Bronchial smooth muscle cell (primary cell): ENCODE measurements at places on chromosomes 4 and X. TPM values are rescaled to one million over a fixed set of nuclear protein-coding genes. Genes with fewer than 3 reads are reported as not detected.

The PDLIM3 gene
- total RNA-seq = 9.5 and 44.7 TPM in 2 replicates

The NHSL2 gene
- 0.52 and 9.5 TPM in 2 replicates for total RNA-seq

The TAF7L gene
- total RNA-seq = 0.69 and 0.95 TPM in 2 replicates

The FOXR2 gene
- total RNA-seq = not detected in 2 replicates

The MAOA gene
- total RNA-seq = 7.0 and 19.9 TPM in 2 replicates

The PDE6B gene
- 0.63 and 1.6 TPM in 2 replicates for total RNA-seq

The C1QTNF7 gene
- total RNA-seq = 1.2 and 3.0 TPM in 2 replicates

The CCNA2 gene
- total RNA-seq = 0.94 and 6.9 TPM in 2 replicates

The COL4A5 gene
- total RNA-seq = 8.9 and 27.0 TPM in 2 replicates

The ACE2 gene
- under 0.01 TPM in 1 of 2 replicates, not detected in the other for total RNA-seq

The PLA2G12A gene
- total RNA-seq = 53.1 and 88.4 TPM in 2 replicates

The RHOXF2B gene
- total RNA-seq = not detected in 2 replicates

The USP17L13 gene
- not detected in 2 replicates for total RNA-seq

The PAGE1 gene
- not detected in 2 replicates for total RNA-seq

The SRPK3 gene
- 0.32 and 0.43 TPM in 2 replicates for total RNA-seq

The GPRASP2 gene
- 22.5 and 24.5 TPM in 2 replicates for total RNA-seq

The ASB5 gene
- 0.26 and 0.47 TPM in 2 replicates for total RNA-seq

The GAGE12J gene
- total RNA-seq = not detected in 2 replicates

The ZCCHC18 gene
- 0.69 and 1.7 TPM in 2 replicates for total RNA-seq

The OCRL gene
- total RNA-seq = 12.4 and 14.5 TPM in 2 replicates

The LPAR4 gene
- total RNA-seq = 0.16 and 0.34 TPM in 2 replicates

The PARM1 gene
- 0.09 and 0.16 TPM in 2 replicates for total RNA-seq

The NPY2R gene
- not detected in 2 replicates for total RNA-seq

The CCSER1 gene
- not detected in 2 replicates for total RNA-seq

The MAMLD1 gene
- total RNA-seq = 0.17 and 0.32 TPM in 2 replicates

The SCML2 gene
- total RNA-seq = 0.79 and 1.1 TPM in 2 replicates

The NAT8L gene
- under 0.01 TPM in 2 replicates for total RNA-seq

The SPANXN3 gene
- not detected in 2 replicates for total RNA-seq

The GC gene
- total RNA-seq = not detected in 2 replicates

The RASGEF1B gene
- under 0.01 TPM in 1 of 2 replicates, not detected in the other for total RNA-seq

The USP27X gene
- 3.0 and 3.6 TPM in 2 replicates for total RNA-seq

The VEGFC gene
- 13.4 and 20.4 TPM in 2 replicates for total RNA-seq

The TRIM60 gene
- total RNA-seq = not detected in 2 replicates
